ENCODE measurements at places on chromosomes 6 and 20. TPM values are rescaled to one million over a fixed set of nuclear protein-coding genes. Genes with fewer than 3 reads are reported as not detected.

The ARG1 gene
- total RNA-seq: 0.69 TPM

The CRISP3 gene
- total RNA-seq: not detected

The ANGPT4 gene
- 0.23 TPM for total RNA-seq

The CST3 gene
- 422 TPM for total RNA-seq

The NKX2-4 gene
- 2.1 TPM for total RNA-seq

The TSPO2 gene
- not detected for total RNA-seq

The COL11A2 gene
- 2.3 TPM for total RNA-seq

The RAE1 gene
- total RNA-seq: 34.4 TPM

The KIZ gene
- total RNA-seq: 15.7 TPM

The CTSZ gene
- total RNA-seq: 18.7 TPM

The ZNF318 gene
- 18.2 TPM for total RNA-seq

The TEAD3 gene
- 0.23 TPM for total RNA-seq

The OOEP gene
- total RNA-seq: not detected

The PRSS35 gene
- 3.7 TPM for total RNA-seq

The TREM2 gene
- 8.5 TPM for total RNA-seq

The PTCRA gene
- total RNA-seq: not detected

The HLA-DQA2 gene
- not detected for total RNA-seq

The HLA-G gene
- total RNA-seq: not detected

The MARCKS gene
- total RNA-seq: 386 TPM
